ENCODE measurements at places on chromosomes 7 and 10.

- no peak for DNase-seq
Observed at GRCh38 chr10:128943111-128943510, 523.9 kb upstream of the MGMT start.

- DNase-seq: no peak
Observed at GRCh38 chr7:120582916-120583315, 275.0 kb downstream of the TSPAN12 start.

- no peak for DNase-seq
Observed at GRCh38 chr7:55977831-55978230, 13.4 kb downstream of the NIPSNAP2 start.

GRCh38 chr7:38330861-38331621 lies 57.6 kb upstream of the TARP start:
- no peak for DNase-seq

GRCh38 chr10:33410096-33410859 lies 75.8 kb upstream of the NRP1 start:
- no peak for DNase-seq

DNA sequence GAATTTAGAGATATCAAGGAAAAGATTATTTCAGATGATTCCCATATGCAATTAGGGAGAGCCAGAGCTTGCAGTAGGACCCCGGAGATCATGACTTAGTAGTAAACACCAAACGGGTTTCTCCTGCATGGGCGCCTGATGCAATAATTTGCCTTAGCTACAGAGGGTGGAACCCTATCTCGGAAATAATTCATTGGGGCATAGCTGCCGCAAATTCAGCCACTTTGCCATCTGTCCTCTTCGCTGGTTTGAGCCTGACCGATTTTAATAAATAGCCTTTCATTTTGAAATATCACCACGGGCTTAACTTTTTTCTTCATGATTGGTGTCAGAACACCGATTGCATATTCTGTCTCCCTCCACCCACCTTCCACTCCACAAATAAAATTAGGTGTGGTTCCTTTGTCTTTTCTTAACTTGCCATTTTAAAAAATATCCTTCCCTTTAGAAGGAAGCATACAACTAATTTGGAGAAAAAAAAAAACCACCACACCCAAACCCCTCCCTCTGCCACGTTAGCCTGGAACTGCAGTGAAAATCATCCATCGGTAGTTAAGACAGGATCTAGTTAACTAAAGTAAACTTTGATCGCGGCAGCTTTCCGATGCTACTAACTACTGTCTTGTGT lies 1.4 kb downstream of the GARS1 start:
- DNase-seq: no peak

GRCh38 chr10:27382176-27382575 lies 121.9 kb upstream of the RAB18 start:
- DNase-seq: no peak

DNA sequence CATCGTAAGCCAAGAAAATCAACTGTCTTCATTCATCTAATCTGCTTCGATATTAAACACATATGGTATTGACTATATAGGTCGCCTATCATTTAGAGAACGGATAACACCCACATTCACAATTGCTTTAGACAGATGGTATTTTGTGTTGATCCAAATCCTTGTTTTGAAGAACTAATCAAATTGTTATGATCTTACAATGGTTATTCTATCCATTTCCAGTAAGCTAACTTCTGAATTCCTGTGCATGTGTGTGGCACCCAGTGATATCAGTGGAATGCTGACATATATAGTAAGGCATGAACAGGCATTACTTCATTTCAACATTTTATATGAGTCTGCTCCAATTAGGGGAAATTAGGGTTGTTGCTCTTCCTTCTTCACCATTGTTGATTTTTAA lies 98.8 kb downstream of the SEMA3E start:
- DNase-seq: no peak

GRCh38 chr7:117480978-117481377 lies 1.2 kb downstream of the CFTR start:
- DNase-seq: no peak

GRCh38 chr7:139737221-139738100 lies 40.3 kb downstream of the HIPK2 start:
- DNase-seq: peak; percentile 24

- DNase-seq: no peak
Observed at GRCh38 chr7:73647725-73648592, 19.7 kb upstream of the VPS37D start.

DNA sequence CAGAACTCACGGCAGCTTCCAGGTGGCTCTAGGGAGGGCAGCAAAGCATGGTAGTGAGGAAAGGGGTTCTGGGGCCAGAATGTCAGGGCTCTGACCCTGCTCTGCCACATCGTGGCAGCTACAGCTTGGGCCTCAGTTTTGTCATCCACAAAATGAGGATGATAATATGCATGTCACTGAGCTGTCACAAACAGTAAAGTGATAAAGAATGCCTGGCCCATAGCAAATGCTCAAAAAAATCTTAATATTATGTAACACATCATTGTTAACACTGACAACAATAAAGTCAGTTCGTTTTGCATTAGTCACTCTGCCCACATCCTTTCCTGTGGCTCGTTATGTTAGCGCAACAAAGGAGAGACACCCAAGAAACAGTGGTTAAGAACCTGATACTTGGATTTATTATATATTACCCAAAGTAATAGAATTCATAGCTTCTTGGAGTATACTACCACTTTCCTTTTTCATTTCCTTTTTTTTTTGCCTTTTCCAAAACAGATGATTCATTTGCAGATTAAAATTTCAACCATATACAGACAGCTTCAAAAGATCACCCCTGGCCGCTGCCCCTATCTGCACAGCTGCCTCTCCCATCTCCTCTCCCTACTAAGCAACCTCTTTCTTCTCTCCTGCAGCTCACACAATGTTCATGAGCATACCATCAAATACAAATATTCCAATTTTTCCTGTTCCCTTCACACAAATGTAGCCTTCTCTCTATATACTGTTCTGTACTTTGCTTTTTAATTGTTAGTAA lies 45.5 kb upstream of the DDC start:
- peak; percentile 38 for DNase-seq

- DNase-seq: no peak
Observed at GRCh38 chr7:137928626-137929025, 73.3 kb downstream of the CREB3L2 start.
